ENCODE measurements at places on chromosomes 3 and 15.

DNA sequence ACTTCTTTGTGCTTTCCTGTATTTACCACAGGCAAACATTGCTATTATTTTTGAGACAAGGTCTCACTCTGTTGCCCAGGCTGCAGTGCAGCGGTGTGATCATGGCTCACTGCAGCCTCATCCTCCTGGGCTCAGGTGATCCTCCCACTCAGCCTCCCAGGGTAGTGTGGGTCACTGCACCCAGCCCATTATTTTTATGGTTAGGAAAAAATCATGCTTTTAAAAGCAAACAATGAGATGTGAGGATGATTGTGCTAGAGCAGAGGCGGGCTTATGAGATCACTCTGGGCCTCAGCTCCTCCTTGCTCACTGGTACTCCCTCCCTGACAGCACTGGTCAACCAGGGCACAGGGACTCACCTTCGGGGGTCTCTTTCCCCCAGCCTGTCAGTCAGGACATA lies 2.2 kb downstream of the MAN2C1 start:
- DNase-seq = no peak

DNA sequence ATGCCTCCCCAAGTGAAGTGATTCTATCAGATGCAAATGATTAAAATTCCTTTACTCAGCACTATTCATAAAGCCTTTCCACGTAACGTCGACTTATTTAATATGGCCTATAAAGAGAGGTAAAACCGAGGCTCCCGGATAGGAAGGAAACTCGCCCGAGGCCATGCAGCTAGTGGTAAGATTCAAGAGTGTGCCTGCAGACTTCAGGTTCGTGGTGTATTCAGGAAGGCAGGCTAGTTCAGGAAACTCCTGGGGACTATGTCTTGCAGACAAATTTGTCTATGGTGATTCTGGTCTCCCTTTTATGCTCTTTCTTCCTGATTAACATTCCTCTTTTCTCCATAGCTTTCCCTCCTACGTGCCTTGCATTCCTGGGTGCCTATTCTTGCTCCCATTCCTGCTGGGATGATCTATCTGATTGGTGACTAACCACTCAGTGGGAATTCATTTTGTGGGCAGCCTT lies 150.7 kb downstream of the SST start:
- no peak for DNase-seq

GRCh38 chr3:51559961-51560360 lies 21.4 kb downstream of the RAD54L2 start:
- no peak for DNase-seq

- DNase-seq = no peak
These were observed 8.9 kb downstream of the PEAK1 start for GRCh38 chr15:77410701-77411618.

GRCh38 chr3:70999730-71000129 lies 583.8 kb downstream of the FOXP1 start:
- DNase-seq = no peak

Measured in DND-41 (cell line).